ENCODE measurements at places on chromosomes 6 and 20.

DNA sequence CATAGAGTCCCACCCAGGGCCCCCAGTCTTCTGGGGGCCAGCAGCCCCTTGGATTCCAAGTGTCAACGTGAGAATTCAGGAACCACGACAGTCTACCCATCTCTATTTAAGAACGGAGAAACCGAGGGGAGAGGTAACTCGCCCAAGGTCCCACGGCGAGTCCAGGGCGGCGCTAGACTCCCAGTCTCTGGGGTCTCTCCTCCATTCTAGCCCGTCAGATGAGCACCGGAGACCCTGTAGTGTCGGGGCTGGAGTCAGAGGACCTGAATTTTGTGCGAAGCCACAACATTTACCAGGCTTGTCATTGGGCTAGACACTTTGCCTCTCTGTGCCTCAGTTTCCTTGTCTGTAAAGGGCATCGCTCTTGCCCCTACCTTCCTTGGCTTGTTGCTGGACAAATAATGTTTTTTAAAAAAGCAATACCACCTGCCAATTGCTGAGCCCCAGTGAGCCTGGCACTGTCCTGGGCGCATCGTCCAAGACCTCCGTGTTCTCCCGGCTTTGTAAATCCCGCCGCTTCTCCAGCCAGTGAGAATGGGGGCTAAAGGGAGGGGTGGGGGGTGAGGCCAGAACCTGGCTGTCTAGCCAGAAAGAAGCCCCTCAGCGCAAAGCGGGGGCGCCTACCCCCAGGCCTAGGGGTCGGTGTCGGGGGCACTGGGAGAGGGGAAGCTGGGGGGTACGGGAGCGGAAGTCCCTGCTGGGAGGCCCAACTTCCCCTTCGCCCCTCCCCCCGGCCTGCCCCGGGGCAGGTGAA lies 91.7 kb downstream of the NCR2 start:
- no peak for DNase-seq

GRCh38 chr6:121504227-121504626 lies 68.8 kb downstream of the GJA1 start:
- no peak for DNase-seq

GRCh38 chr20:54477191-54477955 lies 2.0 kb downstream of the DOK5 start:
- DNase-seq = no peak

GRCh38 chr6:24859132-24859531 lies 60.4 kb upstream of the ARMH2 start:
- no peak for DNase-seq

- no peak for DNase-seq
These were observed 10.7 kb upstream of the LAMP5 start for GRCh38 chr20:9503526-9504245.

DNA sequence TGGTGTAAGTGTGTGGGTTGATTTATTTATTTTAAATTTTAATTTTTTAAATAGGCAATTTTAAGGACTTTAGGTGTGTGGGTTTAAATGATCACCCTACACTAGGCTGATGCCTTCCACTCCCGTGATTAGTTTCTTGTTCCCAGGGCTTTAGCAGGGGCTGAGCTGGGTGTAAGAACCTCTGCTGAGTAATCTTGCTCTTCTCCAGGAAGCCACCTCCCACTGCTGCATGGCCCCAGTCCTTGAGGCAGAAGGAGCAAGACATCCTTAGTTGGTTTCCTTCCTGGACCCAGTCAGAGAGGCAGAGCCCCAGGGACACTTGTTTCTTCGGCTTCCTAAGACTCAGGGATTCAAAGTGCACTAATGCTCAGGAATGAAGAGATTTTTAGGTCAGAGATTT lies 19.8 kb upstream of the CDC5L start:
- DNase-seq = no peak

- DNase-seq = no peak
These were observed 81.8 kb upstream of the ARMC2 start for GRCh38 chr6:108766419-108766818.

DNA sequence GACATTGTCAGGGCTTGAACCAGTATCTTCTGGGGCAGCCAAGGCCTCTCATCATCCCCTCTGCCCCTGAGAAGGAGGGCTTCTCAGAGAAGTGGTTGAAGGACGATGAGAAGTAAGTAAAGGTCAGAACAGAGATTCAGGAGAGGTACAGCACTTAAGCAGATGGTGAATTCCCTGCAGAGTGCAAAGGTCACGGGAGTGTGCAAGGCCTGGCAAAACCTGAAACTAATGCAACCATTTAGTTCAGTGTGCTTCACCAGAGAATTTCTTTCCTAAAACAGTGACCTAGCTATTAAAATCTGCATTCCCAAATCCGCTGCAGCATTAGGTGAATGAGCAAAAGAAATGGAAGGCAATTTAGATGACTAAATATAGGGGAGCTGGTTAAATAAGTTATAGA lies 58.4 kb downstream of the TRERF1 start:
- DNase-seq = no peak

- no peak for DNase-seq
These were observed 191.9 kb upstream of the SLC35B3 start for GRCh38 chr6:8627085-8627861.
